ENCODE measurements at places on chromosomes 5 and 9.
A peak's percentile ranks its signal among the peaks of the same experiment; 100 is the strongest.

GRCh38 chr5:172403817-172404216 is 50.5 kb downstream of the SH3PXD2B start:
- DNase-seq = no peak

GRCh38 chr5:147661541-147661940 is 121.0 kb downstream of the JAKMIP2 start:
- no peak for DNase-seq

DNA sequence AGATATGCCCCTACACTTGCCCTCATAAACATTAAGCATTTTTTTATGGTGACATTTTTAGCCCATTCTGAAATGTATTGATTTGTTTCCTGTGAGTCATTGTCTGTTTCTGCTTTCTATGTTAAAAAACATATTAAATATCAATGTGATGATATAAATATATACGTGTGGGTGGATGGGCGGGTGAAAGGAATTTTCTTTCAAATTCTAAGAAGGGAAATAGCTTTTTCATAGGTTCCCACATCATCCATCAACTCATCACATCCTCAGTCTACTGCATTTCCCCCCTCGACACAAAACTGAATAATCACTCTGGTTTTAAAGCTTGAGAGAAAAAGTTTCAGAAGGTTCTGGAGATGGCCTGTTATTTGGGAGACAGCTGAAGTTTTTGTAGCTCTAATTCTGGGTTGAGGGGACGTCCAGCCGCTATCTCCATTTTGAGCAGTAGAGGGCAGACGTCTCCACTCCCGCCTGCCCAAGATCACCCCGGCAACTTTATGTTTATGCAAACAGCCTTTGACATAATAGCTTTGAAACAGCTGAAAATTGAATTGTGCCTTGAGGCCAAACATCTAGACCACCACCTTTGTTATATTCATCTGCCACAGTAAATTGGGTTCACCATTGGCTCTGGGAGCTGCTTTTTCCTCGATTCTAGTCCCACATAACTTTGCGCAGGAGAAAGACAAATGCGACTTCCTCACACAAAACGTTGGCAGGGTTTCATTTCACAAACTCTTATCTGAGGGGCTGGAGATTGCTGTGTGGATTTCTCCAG is 216.2 kb upstream of the CLINT1 start:
- DNase-seq = peak; percentile 63

GRCh38 chr9:128923493-128923883 is 2.7 kb downstream of the PHYHD1 start:
- DNase-seq = no peak

- DNase-seq = no peak
Measured at GRCh38 chr5:150124111-150124557, 31.5 kb downstream of the PDGFRB start.
